ENCODE measurements at places on chromosomes 6 and 20.

DNA sequence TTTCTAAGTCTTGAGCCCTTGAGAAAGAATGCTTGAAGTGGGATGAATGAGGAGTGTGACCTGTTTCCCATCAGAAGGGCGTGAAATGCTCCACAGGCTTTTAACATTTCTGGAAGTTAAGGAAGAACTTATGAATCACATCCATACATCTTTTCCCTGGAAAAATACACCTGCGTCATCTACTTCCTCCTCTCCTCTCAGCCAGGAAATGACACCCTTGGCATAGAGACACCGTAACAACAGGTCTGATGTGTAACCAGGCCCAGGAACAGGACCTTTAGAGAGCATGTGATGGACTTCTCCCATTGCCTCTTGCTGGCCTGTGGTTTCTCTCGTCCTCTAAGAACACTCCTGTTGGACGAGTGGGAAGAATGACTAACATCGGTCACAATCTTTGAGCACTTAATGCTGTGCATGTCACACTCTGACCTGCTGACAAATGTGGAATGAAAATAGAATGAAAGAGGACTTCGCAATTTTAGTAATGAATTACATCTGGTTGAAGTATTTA is 28.5 kb upstream of the CITED2 start:
- DNase-seq: no peak

DNA sequence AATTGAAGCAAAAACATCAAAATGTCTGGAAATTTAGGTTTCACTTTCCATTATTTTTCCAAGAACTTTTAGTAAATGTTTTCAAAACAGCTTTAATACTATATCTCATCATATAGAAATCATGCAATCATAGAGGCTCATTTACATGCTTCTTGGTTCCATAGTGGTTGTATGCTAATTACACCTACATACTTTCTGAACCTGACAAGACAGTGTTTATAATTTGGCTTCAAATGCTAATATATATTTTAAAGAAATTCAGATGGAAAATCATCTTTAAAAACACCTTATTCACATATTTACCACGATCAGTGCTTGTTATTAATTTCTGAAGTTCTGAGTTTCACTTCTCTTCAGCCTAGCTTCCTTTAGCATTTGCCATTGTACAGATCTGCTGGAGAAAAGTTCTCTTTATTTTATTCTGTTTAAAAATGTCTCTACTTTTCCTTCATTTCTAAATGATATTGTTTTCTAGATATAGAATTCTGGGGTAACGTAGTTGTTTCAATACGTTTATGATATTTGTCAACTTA is 89.9 kb downstream of the PLCB1 start:
- DNase-seq: no peak

GRCh38 chr6:41939848-41940758 is 1.5 kb downstream of the CCND3 start:
- peak; percentile 75 for DNase-seq

DNA sequence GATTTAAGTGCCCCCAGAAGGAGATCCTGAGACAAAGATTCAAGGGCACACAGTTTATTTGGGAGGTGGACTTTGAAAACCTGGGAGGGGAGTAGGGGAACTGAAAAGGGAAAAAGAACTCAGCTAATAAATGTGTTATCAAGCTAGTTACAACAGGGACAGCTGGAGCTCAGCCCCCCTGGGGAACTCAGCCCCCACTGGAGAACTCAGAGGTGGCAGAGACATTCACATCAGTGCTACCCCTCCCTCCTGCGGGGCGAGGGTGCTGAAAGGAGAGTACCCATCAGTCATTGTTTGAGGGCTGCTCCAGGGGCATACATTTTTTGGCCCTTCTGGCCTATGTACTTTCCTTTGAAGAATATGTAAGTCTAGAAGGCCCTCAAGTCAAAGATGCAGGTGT is 101.4 kb downstream of the LRFN2 start:
- no peak for DNase-seq

DNA sequence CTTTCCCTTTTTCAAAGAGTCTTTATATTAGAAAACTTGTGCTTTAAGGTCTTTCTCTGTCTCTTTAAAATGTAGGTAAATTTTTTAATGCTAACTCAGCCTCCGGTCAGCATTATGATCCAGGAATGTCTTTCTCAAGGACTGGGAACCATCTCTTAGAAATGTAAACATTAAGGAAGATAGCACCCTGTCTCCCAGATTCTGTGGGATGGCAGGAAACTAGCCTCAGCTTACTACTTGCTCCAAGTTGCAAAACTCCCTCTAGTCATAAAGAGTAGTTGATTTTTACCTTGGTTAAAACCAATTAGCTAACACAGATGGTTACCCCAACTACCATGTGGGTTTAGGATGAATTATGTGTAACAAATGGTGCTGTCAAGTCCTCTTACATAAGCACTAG is 4.7 kb upstream of the TAAR1 start:
- no peak for DNase-seq

GRCh38 chr6:136593748-136594490 is 43.7 kb upstream of the MAP7 start:
- DNase-seq: peak; percentile 37

GRCh38 chr6:100968949-100969348 is 87.8 kb upstream of the ASCC3 start:
- no peak for DNase-seq

DNA sequence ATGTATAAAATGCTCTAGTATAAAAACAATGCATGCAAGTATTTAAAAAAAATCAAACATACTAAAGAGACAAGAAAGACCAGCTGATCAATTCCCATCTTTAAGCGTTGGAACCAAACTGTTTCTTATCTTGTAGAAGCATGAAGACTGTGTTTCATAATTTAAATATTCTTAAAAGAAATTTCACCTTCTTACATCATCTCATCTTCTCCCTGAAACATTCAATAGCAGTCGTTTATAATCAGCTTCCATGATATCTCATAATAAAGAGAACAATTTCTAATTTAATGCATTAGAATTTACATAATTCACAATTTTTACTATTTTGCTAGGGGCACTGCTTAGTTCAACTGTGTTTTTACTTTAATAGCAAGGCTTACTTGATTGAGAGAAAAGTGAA is 468.1 kb upstream of the MARCKS start:
- no peak for DNase-seq

GRCh38 chr6:139448998-139449610 is 74.7 kb upstream of the CITED2 start:
- DNase-seq: no peak

DNA sequence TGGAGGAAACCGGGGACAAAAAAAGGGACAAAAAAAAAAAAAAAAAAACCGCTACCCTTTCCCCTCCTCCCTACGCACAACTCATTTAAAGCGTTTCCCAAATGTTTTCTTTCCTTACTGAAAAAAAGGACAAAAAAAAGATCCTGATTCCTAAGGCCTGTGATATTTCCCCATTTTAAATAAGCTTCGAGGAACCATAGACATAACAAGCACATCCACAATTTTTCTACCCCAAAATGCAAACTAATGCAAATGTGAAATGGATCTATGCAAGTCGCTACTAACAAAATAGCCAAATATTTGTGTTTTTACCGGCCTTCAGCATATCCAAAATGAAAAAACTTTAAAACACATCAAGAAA is 1.4 kb upstream of the ZNF217 start:
- no peak for DNase-seq

DNA sequence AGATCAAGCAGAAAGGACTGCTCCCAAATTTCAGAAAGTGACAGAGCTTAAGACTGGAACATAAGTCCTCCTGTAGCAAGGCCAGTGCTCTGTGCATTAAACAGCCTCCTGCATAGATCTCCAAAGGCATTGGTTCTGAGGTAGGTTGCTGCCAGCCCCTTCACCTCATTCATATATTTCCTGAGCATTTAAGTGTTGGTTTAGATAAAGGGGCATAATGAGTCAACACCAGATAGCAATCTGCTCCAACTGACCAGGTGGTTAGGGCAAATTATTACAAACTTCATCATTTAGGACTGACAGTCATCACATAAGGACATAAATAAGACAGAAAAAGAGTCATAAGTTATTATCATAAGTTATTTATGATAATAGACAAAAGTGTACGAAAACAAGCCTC is 10.7 kb downstream of the PTPRK start:
- DNase-seq: no peak

- no peak for DNase-seq
These were observed 25.2 kb downstream of the TBPL1 start for GRCh38 chr6:133977983-133978895.

DNA sequence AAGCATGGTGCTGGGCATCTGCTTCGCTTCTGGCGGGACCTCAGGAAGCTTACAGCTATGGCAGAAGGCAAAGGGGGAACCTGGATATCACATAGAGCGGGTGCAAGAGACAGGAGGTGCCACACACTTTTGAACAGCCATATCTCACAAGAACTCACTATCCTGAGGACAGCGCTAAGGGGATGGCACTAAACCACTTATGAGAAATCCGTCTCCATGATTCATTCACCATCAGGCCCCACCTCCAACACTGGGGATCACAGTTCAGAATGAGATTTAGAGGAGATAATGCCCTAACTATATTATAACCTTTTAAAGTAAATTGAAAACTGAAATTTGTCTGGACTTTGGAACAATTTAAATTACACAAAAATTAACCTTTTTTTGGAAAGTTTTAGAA is 37.8 kb upstream of the SUMO4 start:
- no peak for DNase-seq

DNA sequence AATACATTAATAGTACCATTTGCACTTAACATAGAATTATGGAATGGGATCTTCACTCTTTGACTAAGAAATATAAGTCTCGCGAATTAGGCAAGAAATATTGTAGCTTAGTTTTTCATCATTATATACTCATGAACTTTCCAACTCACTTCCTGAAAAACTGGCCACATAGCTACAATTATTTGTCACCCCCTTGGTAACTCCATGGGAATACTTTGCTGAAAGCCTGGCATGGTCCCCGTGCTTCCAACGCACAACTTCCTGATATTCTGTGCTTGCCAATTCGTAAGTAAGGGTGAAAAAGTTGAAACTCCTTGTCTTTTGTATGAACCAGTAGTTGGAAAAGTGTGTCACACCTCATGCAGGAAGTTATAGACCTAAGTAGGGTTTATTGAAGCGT is 23.7 kb upstream of the HLA-DQA1 start:
- no peak for DNase-seq

- peak; percentile 63 for DNase-seq
These were observed 304.9 kb downstream of the CDH26 start for GRCh38 chr20:60262967-60263603.

- DNase-seq: no peak
These were observed 49.6 kb downstream of the SLC2A12 start for GRCh38 chr6:134002821-134003220.

GRCh38 chr6:95629551-95629950 is 52.2 kb downstream of the MANEA start:
- DNase-seq: no peak

GRCh38 chr6:13027207-13027606 is 301.1 kb downstream of the TBC1D7 start:
- no peak for DNase-seq

GRCh38 chr6:80647156-80647555 is 540.7 kb downstream of the BCKDHB start:
- no peak for DNase-seq
